ENCODE measurements at places on chromosomes 7 and 10.

- DNase-seq = no peak
Measured at GRCh38 chr10:49375611-49376010, 20.3 kb downstream of the DRGX start.

GRCh38 chr10:132498562-132499366, 38.8 kb upstream of the INPP5A start:
- DNase-seq = no peak

GRCh38 chr10:79443338-79444198, 1.9 kb downstream of the ZCCHC24 start:
- DNase-seq = no peak

DNA sequence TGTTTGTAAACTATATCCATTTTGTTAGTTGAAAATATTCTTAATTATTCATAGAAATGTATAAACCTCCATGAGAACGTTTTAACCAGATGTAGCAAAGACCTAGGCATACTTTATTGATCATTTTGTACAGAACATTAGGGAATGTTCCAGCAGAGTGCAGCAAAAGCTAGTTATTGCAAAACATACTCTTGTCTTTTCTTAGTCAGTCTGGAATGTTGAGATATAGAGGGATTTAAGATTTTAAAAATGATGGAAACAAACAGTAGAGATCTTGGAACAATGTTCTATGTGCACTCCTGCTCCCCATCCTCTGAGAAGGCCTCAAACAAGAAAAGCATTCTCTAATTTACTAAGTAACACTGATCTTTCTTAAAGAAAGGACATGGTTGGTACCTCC, 292.1 kb downstream of the BBS9 start:
- no peak for DNase-seq

DNA sequence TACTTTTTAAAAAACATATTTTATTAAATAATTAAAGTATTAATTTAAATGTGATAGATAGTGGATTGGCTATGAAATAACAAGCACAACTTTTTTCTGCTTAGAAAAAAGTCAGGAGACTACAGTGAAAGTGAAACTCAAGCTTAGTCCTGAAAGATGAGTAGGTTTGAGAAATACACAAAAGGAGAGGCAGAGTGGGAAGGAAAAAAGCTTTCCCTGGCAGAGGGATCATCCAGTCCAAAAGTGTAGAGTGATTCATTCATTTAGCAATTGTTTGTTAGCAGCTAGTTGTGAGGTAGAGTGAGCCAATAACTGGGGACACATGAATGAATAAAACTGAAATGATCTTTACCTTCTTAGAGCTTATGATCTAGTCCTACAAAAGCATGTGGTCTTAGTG, 93.5 kb downstream of the FOXP2 start:
- DNase-seq = no peak

- DNase-seq = no peak
Measured at GRCh38 chr10:78371136-78371535, 337.5 kb downstream of the RPS24 start.

DNA sequence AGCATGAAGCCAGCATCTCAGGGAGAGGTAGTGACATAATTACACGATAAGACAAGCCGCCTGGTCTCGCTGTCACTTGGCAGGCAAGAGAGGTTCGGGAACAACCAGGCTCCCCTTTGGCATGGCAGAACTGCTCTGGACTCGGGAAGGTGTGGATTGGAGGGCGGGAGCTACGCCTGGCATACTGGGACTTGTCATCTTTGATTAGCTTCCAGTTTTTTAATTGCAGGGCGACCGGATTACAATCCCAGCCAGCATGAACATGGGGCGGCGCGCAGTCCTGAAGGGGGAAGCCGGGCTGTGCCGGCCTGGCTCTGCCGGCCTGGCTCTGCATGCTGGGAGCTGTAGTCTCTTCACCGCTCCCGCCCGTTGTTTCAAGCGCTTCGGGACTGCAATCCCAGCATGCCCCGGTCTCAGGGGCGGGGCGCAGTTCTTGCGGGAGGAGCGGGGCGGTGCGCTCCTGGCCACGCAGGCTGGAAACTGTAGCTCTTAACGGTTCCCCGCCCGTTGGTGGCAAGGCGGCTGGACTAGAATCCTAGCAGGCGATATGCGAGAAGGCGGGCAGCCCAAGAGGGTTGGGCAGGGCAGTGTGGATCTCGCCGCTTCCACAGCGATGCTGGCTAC, 45.5 kb upstream of the ZNF716 start:
- DNase-seq = no peak

DNA sequence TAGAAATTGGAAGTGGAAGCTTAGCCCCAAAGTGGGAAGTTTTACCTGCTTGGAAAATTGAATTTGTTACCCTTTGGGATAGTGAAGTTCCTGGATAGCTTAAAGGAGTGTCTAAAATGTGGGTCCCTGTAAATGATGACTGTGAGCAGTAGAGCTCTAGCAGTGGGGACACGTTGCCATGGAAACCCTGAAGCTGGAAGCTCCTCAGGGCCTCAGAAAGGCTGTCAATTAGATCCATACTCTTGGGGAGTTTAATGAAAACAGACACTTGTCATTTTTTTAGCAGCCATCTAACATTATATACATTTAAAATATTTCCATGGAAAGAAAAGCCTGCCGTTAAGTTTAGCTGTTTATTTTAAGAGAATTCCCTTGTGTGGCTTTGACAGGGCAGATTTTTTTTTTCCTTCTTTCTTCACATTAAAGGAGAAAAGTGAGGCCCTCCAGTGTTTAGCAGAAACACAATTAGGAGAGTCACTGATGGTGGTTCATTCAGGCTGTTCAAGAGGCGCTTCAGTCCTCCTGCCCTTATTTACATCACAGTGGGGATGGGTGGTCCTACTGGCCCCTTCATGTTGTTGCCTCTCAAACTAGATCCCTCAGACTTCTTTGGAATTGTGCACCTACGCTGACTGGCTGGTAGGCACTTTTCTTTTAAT, 518.4 kb downstream of the CCSER2 start:
- DNase-seq = no peak

- no peak for DNase-seq
Measured at GRCh38 chr7:128008141-128008540, 23.1 kb downstream of the LRRC4 start.

DNA sequence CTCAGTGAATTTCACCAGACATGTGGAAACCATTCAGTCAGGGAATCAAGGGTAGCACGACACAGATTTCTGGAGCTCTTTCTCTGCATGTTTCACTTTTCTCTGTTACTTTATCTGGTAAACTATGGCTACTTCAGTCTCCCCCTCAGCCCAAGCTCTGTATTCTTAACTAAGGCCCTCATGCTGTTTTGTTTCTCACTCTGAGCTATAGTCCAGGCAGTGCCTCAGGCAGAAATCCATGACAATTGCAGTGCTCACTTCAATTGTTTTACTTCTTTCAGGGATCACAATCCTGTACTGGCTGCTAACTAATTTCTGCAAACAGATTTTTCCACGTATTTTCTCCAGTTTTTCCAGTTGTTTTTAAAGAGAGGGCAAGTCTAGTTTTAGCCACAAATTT, 1599.9 kb upstream of the LRRTM3 start:
- DNase-seq = no peak

DNA sequence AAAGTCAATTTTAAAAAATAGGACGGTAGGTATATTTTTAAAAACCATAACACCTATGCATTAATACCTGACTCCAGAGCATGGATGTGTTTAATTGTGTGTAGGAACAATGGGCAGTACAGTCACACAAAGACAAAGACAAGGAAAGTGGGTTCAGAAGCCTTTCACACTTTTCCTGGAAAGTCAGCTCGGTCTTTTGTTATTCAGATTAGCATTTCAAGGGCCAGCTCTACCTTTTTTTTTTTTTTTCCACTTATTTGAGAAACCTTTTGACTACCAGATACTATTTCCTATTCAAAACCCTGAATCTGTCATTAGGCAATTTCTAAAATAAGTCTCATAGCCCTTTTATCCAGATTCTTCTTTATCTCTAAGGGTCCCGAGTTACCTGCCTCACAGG, 401.9 kb downstream of the PARD3 start:
- no peak for DNase-seq

DNA sequence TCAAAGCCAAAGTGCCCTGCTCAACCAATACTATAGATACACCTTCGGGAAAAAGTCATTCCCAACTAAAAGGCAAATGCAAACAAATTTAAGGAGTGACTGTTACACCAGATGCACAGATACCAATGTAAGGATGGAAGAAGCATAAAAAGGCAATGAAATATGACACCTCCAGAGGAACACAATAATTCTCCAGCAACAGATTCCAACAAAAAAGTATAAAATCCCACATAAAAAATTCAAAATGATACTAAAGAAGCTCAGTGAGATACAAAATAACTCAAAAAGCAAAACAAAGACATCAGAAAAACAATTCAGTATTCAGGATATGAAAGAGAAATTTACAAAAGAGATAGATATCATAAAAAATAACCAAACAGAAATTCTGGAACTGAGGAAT, 44.1 kb upstream of the ASAH2 start:
- no peak for DNase-seq

- DNase-seq = no peak
Measured at GRCh38 chr7:142571581-142571980, 177.7 kb upstream of the PRSS1 start.

- DNase-seq = no peak
Measured at GRCh38 chr10:650441-650851, 39.0 kb downstream of the DIP2C start.

DNA sequence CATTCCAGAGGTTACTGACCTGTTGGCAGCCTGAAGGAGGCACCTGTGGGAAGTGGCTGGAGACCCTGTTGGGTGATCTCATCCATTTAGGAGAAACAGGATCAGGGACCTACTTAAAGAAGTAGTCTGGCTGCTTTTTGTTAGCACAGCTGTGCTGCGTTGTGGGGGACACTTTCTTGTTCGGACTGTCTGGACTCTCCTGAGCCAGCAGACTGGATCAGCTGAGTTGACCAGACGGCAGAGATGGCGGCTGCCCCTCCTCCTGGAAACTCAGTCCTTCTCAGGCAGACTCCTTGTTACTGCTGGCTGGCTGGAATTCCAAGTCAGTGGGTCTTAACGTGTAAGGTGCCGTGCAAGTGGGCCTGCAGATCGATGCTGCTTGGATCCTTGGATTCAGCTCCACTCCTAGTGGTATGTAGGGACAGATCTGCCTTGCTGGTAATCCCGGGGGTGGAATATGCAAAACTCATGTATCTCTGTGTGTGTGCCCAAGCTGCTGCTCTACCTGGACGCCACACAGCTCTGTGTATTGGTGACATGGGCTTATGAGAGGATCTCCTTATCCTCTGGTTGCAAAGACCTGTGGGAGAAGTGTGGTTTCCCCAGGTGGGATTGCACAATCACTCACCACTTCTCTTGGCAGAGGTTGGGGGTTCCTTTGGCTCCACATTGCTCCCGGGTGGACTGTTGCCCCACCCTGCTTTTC, 87.3 kb downstream of the CCSER2 start:
- no peak for DNase-seq

- no peak for DNase-seq
Measured at GRCh38 chr7:14839307-14839706, 63.2 kb downstream of the DGKB start.

- DNase-seq = no peak
Measured at GRCh38 chr7:99539213-99539811, 12.6 kb downstream of the FAM200A start.

DNA sequence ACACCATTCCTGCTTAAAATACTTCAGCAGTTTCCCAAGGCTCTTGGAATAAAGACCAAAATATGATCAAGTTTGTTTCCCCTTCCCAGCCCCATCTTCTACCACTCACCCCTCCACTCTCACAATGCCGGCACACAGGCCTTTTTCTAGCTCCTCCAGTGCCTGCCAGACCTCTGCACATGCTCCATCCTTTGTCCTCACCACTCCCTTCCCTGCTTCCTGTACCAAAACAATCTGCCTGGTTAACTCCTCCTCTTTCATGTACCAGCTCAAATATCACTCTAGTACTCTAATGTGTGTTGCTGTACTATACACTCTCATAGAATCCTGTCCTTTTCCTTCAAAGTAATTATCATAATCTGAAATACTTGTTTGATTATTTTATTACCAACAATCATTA, 19.4 kb downstream of the SCRN1 start:
- no peak for DNase-seq

DNA sequence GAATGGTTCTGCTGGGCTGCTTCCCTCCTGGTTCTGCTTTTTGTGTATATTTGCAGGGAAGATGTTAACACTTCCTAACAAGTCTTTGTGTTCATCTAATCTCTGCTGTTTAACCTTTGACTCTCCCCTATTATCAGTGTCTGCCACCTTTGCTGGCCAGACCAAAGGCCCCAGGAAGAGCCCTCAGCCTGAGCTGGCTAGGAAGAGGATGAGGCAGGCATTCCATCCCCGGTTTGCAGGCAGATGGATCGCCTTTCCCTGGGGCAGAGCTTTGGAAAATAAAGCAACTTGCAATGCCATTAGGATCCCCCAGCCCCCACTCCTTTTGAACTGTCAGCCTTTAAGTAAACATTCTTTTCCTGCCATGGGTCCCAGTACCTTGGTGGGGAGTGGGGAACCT, 19.0 kb downstream of the DPCD start:
- DNase-seq = no peak

DNA sequence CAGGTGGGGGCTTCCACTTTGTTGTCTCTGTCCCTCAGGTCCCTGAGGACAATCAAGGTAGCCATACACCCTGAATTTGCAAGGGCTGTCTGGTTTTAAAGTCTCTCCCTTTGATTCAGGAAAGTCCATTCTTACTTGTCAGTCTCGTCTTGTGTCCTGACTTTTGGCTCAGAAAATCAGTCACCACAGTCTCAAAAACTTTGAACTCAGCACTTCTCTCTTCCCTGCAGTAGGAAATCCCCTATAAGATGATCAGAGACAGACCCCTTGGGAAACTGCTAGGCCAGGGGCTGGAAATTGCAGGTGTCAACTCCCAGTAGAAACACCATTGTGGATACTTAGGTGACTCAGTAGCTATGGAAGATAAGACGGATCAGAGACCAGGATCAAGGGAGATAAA, 73.1 kb downstream of the CDC123 start:
- DNase-seq = no peak

DNA sequence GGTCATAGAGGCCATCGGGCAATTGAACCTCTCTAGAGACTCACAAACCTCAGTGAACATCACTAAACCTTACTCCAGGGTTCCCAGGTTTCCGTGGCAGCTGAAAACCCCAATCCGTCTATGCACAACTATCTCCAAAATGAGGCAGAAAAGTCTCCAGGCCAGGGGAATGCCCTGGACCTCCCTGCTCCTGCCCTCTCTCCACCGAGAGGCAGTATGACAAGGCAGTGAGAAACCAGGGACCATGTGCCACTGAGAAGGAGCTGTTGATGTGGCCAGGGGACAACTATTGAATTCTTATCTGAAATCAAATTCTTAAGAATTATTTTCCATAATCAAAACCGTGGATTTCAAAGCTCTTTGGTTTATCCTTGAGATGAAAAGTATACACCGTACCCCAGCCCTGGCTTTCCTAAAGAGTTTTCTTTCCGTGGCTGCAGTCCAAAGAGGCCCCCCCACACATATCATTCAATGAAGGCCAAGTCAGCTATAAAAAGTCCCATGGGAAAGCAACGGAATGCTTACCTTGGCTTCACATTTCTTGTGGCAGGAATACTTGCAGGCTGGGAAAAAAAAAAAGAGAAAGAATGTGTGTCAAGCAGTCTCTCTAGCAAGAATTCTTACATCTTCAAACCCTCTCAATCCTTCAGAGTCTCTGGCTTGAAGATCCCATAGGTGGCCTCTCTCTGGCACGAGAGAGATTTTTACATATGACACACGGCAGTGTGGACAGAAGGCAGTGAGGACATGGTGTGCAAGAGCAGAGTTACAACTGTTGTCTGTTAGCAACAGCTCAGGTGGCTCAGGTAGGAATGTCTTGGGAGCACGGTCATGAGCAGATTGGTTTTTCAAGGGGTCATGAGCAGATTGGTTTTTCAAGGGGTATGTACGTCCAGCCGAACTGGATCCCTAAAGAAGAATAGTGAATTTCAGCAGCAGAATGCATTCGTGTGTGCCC, 75.2 kb downstream of the TNS3 start:
- DNase-seq = no peak

GRCh38 chr7:39460486-39460885, 105.7 kb upstream of the YAE1 start:
- DNase-seq = no peak
